ENCODE measurements at places on chromosomes 6 and 20. TPM values are rescaled to one million over a fixed set of nuclear protein-coding genes. Genes with fewer than 3 reads are reported as not detected.

Gene ASIP
- total RNA-seq = 11.3 TPM

Gene PCIF1
- 29.3 TPM for total RNA-seq

Gene CCN6
- total RNA-seq = not detected

Gene SLC2A10
- total RNA-seq = 2.4 TPM

Gene C6orf58
- total RNA-seq = not detected

Gene LINC00237
- total RNA-seq = not detected

DNA sequence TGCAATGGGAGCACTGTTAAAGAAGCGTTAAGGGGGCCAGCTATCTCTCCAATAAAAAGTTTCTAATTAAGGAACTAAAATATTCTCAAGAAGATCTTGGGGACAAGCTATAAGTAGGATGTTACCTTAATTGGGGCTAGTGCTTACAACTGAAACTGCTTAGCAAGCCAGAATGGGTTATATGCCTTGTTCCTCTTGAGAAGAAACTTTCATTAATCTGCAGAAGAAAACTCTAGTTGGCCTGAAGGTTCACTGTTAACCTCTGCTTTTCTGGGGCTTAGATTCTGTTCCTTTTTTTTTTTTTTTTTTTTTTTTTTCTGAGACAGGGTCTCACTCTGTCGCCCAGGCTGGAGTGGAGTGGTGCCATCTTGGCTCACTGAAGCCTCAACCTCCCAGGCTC is 82.2 kb downstream of the BACH2 start:
- no peak overlapping the region for H3K4me3 ChIP-seq
- no peak overlapping the region for H3K27ac ChIP-seq
- H3K36me3 ChIP-seq = no peaks in the 10 kb centered on the region
- H3K4me1 ChIP-seq = peaks cover 43% of the 10 kb centered on the region

DNA sequence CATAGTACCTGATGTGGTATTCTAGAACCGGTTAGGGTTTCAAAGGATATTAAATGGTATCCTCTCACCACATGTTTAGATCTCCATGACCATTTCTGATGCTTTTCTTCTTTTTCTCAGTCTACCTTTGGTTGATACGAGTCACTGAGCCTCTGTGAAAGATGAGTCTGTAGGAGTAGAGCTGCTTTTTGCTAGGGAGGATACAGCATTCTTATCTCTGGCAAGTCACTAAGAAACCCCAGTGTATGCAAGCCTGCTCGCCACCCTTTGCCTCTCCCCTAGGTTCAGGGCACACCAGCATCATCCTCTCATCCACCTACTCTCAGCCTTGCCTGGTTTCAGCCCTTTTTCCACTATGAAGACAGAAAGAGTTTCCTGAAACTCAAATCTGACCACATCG is 89.9 kb downstream of the MTFR2 start:
- no peak for DNase-seq
- H3K4me3 ChIP-seq = no peak overlapping the region
- peaks cover 35% of the 10 kb centered on the region for H3K4me1 ChIP-seq
- H3K27me3 ChIP-seq = no peaks in the 10 kb centered on the region
- peak overlapping the region; percentile 24 for H3K27ac ChIP-seq

GRCh38 chr6:138555421-138555988 is 56.2 kb upstream of the NHSL1 start:
- H3K4me1 ChIP-seq = peaks cover 21% of the 10 kb centered on the region
- no peaks in the 10 kb centered on the region for H3K36me3 ChIP-seq
- DNase-seq = no peak
- no peak overlapping the region for H3K4me3 ChIP-seq

DNA sequence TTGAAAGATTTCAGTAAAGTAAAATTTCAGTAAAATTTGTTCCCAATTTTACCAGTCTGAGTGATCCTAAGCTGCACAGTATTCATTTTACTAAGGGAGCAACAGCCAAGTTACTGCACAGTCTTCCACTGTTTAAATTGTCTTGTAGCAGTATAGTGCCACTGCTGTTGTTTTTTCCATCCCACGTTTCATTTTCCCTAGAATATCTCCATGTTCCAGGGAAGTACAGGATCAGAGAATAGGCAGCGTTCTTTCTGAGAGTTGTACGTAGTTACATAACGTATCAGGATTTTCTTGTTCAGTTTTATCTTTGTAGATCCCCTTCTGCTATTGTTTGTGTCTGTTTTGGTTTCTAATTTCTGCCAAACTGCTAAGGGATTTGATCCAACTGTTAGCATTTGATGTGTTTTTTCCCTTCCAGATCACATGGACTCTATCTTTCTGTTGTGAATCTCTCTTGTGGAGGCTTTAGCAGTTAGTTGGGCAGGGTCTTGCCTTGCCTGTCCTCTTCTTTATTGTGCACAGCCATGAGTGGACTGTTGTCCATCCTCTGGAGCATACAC is 38.4 kb downstream of the BCKDHB start:
- no peak for DNase-seq
- no peaks in the 10 kb centered on the region for H3K27me3 ChIP-seq

GRCh38 chr20:35637276-35637675 is 21.6 kb downstream of the SPAG4 start:
- H3K4me3 ChIP-seq = no peak overlapping the region
- DNase-seq = no peak
- H3K27ac ChIP-seq = no peak overlapping the region
- H3K36me3 ChIP-seq = peaks cover 3% of the 10 kb centered on the region

DNA sequence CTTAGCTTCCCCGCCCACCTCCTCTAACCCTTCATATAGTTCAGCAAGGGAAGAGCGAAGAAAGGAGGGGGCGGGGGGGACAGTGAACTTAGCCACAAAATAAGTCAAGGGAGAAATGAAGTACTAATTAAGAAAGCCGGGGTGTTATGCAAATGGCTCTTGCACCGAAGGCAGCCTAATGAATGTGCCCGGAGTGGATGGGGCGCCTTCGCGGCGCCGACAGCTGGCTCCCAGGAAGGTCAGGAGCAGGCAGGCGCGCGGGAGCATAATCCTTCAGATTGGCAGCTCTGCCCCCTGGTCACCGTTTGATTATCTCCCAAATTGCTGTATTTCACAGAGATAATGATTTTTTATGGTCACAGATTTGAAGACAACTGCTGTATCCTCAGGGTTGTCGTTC is 395.1 kb downstream of the TFAP2B start:
- H3K27ac ChIP-seq = no peak overlapping the region
- H3K4me3 ChIP-seq = no peak overlapping the region
- no peak for DNase-seq
- H3K4me1 ChIP-seq = no peaks in the 10 kb centered on the region
- no peaks in the 10 kb centered on the region for H3K27me3 ChIP-seq
- no peaks in the 10 kb centered on the region for H3K36me3 ChIP-seq

DNA sequence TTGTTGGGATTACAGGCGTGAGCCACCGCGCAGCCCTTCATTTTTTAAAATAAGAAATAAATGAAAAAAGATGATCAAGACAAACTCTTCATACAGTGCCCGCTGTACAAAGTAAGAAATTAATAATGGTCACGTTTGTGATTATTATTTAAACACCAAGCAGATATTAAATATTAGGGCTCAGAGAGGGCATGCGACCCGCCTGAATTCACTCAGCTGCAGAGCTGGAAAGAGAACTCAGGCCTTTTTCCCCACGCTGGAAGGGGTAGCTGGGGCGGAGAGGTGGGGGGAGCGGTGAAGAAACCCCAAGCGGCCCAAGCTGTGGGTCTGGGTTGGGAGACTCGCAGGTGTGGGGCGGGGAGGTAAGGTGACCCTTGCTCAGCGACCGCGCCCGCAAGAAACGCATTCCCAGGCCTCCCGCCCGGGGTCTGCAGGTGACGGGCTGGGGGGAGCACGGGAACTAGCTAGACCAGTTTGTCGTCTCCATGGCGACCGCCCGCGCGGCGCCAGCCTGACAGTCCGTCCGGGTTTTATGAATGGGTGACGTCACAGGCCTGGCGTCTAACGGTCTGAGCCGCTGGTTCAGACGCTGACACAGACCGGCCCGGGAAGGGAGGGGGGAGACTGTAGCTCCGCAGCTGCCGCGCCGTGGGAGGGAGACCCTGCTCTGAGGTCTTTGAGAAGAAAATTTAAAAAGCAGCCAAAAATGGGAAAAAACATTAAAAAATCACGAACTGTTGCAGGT is 1.1 kb upstream of the ID1 start:
- H3K27me3 ChIP-seq = no peaks in the 10 kb centered on the region
- peak; percentile 97 for DNase-seq
- H3K4me1 ChIP-seq = peaks cover 59% of the 10 kb centered on the region

GRCh38 chr6:152018876-152019275 is 211.4 kb downstream of the ESR1 start:
- no peaks in the 10 kb centered on the region for H3K36me3 ChIP-seq
- no peak for DNase-seq
- H3K4me3 ChIP-seq = no peak overlapping the region
- no peaks in the 10 kb centered on the region for H3K27me3 ChIP-seq
- no peaks in the 10 kb centered on the region for H3K4me1 ChIP-seq
- no peak overlapping the region for H3K27ac ChIP-seq

DNA sequence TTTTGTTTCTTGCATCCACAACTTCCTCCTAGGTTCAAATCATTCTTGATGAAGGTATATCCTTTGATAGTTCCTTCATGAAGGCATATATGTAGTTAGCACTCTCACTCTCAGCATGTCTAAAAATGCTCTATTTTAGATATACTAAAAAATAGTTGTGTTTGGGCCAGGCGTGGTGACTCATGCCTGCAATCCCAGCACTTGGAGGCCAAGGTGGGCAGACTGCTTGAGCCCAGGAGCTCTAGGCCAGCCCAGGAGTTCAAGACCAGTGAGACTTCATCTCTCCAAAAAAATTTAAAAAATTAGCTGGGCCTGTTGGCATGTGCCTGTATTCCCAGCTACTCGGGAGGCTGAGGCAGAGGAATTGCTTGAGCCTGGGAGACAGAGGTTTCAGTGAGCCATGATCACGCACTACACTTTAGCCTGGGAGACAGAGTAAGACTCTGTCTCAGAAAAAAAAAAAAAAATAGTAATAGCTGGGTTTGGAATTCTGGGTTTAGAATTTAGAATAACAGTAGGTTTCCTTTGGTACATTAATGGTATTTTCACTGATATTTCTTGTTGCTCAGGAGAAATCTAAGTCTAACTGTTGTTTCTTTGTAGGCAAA is 7.0 kb downstream of the SERAC1 start:
- no peaks in the 10 kb centered on the region for H3K27me3 ChIP-seq
- no peaks in the 10 kb centered on the region for H3K4me1 ChIP-seq
- no peak for DNase-seq
- no peak overlapping the region for H3K27ac ChIP-seq
- no peak overlapping the region for H3K4me3 ChIP-seq
- peaks cover 13% of the 10 kb centered on the region for H3K36me3 ChIP-seq

DNA sequence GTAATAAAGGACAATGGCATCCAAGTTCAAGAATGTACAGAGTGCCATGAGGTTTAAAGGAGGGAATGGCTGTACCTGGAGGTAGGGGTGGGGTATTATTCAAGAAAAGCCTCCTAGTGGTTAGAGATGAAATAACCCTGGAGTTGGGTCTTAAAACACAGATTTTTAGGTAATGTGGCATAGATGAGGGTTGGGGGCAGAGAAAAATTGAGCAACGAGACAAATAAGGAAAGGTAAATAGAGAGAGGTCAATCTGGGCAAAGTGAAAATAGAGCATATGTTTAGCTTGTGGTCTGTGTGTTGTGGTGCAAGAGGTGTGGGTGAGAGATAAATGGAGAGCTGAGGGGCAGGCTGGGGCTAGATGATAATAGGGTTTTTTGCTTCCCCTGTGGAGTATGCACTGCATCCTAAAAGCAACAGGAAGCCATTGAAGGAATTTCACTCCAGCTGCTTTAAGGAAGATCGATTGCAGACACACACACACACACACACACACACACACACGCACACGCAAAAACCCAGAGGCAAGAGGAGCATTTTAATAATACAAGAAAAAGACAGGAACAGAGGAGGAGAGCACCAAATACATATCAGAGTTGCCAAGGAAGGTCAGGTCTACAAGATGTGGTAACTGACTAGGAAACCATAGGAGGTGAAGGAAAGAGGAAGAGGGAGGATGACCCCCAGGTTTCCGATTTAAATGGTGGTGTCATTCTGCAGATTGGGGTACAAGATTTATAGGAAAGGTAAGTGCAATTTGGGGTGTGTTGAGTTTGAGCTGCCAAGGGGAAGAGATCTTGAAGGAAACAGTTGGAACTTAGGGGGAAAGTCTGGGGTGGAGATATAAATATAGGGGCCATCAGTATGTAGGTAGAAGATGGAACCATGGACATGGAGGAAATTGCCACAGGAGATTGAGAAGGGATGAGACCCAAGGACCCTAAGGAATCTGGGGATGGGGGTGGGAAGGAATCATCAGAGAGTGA is 31.3 kb upstream of the ADGRF1 start:
- no peak overlapping the region for H3K27ac ChIP-seq
- H3K36me3 ChIP-seq = no peaks in the 10 kb centered on the region
- no peaks in the 10 kb centered on the region for H3K27me3 ChIP-seq
- no peaks in the 10 kb centered on the region for H3K4me1 ChIP-seq
- DNase-seq = no peak

DNA sequence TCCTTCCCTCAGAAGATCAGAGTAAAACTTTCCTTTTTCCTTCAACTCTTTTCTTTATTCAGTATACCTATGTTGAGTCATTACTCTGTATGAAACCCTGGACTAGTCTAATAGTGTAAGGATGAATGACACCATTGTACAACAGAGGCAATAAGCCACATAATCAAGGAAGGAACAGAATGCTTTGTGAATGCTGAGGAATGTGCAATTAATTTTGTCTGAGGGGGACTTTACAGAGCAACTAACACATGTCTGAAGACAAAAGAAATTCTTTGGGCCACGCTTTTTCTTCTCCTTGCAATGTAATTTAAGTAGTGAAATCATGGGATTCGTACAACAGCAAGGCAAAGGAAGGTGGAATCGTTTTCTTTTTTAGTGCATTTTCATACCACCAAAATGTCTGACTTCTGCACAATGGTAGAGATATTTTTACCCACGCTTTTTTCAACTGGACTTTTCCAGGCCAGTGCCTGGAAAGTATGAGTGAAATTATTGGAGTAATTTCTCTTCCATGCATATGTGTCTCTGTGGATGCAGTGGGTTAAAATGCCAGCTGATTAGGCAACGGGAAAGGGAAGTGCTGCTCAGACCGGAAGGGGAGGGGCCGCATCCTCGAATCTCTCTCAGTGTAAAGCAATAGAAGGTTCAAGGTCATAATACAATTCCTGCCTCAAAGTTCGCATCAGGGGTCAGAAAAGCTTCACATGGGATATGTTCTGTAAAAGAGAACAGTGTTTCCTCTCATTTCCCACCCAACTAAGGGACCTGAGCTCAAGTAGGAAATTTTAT is 89.9 kb upstream of the MTHFD1L start:
- peaks cover 5% of the 10 kb centered on the region for H3K4me1 ChIP-seq
- H3K36me3 ChIP-seq = no peaks in the 10 kb centered on the region
- H3K4me3 ChIP-seq = no peak overlapping the region
- peak; percentile 36 for DNase-seq
- H3K27me3 ChIP-seq = no peaks in the 10 kb centered on the region
- peak overlapping the region; percentile 5 for H3K27ac ChIP-seq

DNA sequence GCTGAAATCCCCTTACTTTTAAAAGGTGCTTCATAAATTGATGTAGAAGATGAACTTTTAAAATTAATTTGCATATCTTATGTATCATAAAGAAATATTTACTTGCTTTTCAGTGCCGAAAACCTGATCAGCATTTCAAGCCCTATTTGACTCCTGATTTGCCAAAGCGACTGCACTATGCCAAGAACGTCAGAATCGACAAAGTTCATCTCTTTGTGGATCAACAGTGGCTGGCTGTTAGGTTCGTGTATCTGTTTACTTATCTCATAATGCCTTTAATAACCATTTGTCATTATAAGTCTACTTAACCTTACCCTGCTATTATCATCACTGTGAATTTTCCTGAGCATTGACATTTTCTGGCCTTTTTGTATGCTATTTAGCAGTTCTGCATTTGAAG is 7.8 kb downstream of the OR2A4 start:
- no peak overlapping the region for H3K27ac ChIP-seq
- H3K4me1 ChIP-seq = no peaks in the 10 kb centered on the region
- no peak overlapping the region for H3K4me3 ChIP-seq
- DNase-seq = no peak
- H3K36me3 ChIP-seq = no peaks in the 10 kb centered on the region
- H3K27me3 ChIP-seq = no peaks in the 10 kb centered on the region
